Foreskin keratinocyte (primary cell): ENCODE measurements at places on chromosomes 13 and 19. TPM values are rescaled to one million over a fixed set of nuclear protein-coding genes. Genes with fewer than 3 reads are reported as not detected.
A peak's percentile ranks its signal among the peaks of the same experiment; 100 is the strongest.

Gene PCDH17
- total RNA-seq: not detected in 2 replicates

GRCh38 chr19:46824890-46825730 lies 25.5 kb downstream of the AP2S1 start:
- DNase-seq: no peak

GRCh38 chr13:25798998-25799397 lies 252.8 kb downstream of the SHISA2 start:
- no peak for DNase-seq

DNA sequence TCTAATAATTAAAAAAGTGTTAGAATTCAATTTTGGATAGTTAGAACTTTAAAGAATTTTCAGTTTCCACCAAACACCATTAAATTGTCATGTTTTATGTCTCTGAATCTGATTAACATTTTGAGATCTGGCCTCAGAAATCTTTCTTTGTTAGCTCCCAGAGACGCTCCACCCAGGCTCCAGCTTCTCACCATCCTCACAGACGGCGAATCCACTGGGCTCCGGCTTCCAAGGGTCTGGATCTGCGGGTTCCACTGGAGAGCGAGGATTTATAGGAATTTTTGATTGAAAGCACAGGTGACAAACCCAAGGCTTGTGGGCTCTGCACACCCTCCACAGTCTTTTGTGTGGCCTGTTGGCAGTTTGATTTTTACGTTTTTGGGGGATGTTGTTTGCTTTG lies 160.6 kb downstream of the URI1 start:
- DNase-seq: no peak

Gene RDH8
- not detected in 2 replicates for total RNA-seq

Gene GNG8
- total RNA-seq: not detected in 2 replicates

DNA sequence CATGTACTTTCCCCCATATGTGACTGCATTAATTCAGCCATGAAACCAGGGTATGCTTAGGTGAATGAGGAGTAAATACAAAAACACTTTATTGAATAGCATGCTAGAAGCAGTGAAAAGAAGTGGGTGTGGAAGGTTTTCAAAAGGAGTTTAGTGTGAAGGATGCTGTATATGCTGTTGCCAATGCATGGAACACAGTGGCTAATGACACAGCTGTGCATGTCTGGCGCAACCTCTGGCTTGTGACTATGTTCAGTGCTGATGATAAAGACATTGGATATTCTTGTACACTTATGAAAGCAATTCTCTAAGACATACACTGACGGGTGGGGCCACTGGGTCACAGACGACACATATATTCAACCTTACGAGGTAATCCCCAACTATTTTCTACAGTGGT lies 55.2 kb downstream of the SOX21 start:
- peak; percentile 29 for DNase-seq

Gene MADCAM1
- total RNA-seq: 0.07 and 0.10 TPM in 2 replicates

DNA sequence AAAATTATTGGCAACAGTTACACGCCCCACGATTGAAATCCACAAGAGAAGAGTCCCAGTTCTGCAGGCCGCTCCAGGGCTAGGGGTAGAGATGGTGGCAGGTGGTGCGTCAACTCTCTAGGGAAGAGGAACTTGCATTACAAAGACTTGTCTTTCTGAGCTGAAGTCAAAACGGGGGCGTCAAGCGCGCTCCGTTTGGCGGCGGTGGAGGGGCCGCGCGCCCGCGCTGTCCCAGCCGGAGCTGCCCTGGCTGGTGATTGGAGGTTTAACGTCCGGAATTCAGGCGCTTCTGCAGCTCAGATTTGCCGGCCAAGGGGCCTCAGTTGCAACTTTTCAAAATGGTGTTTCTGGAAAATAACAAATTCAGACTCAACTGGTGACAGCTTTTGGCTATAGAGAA lies 38.9 kb downstream of the SOX1 start:
- no peak for DNase-seq

DNA sequence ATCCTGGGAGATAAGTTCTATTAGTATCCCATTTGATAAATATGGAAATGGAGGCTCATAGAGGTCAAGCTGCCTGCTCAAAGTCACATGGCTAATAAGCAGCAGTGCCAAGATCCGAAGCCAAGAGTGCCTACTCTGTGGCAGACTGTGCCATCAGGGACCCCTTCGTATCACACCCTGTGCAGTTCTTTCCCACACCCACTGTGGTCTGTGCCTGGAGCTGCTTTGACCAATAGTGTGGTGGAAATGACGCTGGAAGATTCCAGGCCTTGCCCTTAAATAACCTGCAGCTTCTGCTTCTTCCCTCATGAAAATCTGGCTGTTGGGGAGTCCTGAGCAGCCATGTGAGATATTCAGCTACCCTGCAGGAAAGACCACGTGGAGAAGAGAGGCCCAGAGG lies 10.1 kb downstream of the OPA3 start:
- no peak for DNase-seq

- no peak for DNase-seq
Measured at GRCh38 chr19:51047031-51047335, 12.2 kb upstream of the KLK12 start.

- DNase-seq: no peak
Measured at GRCh38 chr19:28602675-28603298, 610.2 kb downstream of the UQCRFS1 start.

DNA sequence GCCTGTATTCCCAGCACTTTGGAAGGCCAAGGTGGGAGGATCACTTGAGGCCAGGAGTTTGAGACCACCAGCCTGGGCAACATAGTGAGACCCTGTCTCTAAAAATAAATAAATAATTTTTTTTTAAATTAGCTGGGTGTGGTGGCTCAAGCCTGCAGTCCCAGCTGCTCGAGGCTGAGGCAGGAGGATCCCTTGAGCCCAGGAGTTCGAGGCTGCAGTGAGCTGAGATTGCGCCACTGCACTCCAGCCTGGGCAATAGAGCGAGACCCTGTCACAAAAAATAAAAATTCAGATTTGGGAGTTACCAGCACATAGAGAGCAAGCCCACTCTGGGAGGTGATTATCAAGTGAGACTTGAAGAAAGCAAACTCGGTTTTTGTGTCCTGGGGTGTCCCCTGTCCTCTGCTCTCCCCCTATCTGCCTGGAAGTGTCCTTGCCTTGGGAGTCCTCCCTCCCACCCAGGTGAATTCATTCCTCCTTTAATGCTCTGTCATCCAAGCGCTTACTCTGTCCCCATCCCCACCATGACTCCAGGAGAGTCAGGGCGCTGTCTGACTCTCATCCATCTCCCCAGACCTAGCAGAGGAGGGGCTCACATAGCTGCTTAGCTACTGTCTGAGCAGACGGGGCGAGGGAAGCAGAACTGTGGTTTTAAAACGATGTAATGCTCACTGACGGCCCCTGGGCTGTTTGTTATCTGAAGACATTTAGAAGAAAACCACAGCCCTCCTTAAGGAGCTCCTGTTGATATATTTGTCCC lies 146.8 kb downstream of the STK24 start:
- DNase-seq: no peak

GRCh38 chr13:107329991-107330390 lies 762.1 kb upstream of the ARGLU1 start:
- no peak for DNase-seq

Gene GPR12
- total RNA-seq: not detected in 2 replicates

Gene SYCN
- not detected in 2 replicates for total RNA-seq

Gene RNF225
- total RNA-seq: 0.11 and 0.24 TPM in 2 replicates

- peak; percentile 80 for DNase-seq
Measured at GRCh38 chr13:51728972-51729371, 75.0 kb downstream of the DHRS12 start.

Gene FGF22
- not detected in 2 replicates for total RNA-seq

Gene PDX1
- not detected in 2 replicates for total RNA-seq

DNA sequence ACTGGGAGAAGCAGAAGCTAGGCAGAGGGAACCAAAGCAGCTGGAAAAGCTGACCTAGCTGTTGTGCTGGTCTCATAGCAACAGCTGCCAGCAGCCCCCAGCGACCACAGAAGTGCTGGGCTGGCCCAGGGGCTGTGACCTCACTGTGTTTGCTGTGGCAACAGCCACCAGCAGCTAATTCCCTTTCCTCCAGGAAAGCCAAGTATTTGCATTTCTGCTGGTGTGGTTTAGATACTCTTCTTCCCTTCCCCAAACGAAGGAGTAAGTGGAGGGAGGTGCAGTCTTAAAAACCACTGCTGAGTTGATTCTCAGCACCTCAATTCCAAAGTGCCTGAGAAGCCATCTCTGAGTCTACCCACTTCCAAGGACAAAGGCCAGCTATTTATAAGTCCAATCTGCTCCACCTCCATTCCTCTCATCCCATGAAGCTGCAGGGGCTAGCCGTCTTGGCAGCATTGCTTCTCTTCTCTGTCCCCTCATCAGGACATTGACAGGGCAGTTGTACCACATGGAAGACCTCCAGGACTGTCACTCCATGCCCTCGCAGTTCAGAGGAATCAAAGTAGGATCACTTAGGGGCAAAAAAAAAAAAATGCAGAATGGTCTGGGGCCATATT lies 11.5 kb upstream of the CCDC97 start:
- DNase-seq: no peak

Gene FPR2
- total RNA-seq: not detected in 2 replicates

DNA sequence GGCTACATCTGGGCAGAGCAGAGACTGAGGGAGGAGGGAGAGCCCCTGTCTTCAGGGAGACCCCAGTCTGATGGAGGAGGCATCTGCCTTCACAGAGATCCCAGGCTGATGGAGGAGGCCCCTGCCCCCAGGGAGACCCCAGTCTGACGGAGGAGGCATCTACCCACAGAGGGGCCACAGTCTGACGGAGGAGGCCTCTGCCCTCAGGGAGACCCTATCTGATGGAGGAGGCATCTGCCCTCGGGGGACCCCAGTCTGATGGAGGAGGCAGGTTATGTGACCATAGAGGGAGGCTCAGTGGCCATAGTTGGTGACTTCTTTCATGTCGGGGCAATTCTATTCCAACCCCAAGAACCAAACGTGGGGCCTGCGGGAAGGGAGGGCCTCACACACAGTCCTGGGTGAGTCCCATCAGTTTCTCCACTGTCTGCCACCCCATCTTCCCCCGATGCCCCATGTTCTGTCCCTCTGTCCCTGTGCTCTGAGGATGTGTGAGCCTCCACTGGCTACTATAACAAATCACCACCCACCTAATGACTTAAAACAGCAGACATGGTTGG lies 14.3 kb downstream of the MISP start:
- DNase-seq: no peak

- no peak for DNase-seq
Measured at GRCh38 chr19:37692956-37693620, 26.5 kb downstream of the ZNF607 start.

DNA sequence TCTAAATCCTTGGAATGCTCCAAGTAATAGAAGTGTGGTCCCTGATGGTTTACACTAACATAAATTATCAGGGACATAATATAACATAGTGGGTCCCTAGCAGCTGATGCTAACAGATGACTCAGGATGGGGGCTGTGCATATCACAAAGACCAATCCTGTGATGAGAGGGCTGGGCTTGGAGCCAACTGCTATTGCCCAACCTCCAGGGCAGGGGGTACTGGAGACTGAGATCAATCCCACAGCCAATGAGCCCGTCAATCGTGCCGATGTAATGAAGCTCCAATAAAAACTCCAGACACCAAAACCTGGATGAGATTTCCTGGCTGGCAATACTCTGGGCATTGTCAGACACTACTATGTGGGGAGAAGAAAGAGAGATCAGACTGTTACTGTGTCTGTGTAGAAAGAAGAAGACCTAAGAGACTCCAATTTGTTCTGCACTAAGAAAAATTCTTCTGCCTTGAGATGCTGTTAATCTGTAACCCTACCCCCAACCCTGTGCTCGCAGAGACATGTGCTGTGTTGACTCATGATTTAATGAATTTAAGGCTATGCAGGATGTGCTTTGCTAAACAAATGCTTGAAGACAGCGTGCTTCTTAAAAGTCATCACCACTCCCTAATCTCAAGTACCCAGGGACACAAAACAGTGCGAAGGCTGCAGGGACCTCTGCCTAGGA lies 33.4 kb downstream of the ABCC4 start:
- DNase-seq: peak; percentile 61

DNA sequence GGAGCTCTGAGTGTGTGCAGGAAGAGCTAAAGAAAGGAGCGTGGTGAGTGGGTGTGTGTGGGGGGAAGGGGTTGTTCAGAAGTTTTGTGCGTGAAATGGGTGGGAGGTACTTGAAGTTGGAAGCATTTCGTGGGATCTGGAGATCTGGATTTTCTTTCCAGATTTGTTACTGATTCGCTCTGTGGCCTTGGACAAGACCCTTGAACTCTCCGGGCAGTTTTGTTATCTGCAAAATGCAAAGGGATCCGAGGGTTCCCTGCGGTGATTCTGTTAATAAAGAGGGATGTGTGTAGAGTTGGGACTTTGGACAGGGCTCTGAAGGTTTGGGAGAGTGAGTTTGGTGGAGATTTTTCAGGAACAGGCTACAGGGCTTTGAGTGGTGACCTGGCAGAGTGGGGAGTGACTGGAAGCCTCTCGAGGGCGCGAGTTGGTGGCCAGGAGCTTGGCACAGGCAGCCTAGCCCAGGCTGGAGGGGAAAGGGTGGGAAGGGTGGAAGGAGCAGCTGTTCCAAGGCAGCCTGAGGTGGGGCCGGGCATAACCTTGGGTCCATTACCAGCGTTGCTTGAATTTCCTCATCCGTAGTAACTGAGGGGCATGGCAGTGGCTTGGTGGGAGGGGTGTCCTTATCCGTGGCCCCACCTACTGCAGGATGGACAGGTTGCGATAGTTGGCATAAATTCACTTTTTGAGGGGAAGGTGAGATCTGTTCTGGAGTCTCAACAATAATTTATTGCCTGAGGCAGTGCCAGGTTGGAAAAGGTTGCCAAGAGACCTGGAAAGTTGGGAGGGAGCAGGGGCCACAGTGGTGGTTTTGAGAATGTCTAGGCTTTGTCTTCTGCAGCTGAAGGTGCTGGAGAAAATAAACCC lies 2.1 kb downstream of the ACTN4 start:
- no peak for DNase-seq

Gene KLK14
- not detected in 2 replicates for total RNA-seq

GRCh38 chr19:49438261-49438660 lies 3.1 kb downstream of the SLC17A7 start:
- DNase-seq: no peak

- DNase-seq: peak; percentile 68
Measured at GRCh38 chr19:9054765-9055164, 32.1 kb upstream of the OR1M1 start.

DNA sequence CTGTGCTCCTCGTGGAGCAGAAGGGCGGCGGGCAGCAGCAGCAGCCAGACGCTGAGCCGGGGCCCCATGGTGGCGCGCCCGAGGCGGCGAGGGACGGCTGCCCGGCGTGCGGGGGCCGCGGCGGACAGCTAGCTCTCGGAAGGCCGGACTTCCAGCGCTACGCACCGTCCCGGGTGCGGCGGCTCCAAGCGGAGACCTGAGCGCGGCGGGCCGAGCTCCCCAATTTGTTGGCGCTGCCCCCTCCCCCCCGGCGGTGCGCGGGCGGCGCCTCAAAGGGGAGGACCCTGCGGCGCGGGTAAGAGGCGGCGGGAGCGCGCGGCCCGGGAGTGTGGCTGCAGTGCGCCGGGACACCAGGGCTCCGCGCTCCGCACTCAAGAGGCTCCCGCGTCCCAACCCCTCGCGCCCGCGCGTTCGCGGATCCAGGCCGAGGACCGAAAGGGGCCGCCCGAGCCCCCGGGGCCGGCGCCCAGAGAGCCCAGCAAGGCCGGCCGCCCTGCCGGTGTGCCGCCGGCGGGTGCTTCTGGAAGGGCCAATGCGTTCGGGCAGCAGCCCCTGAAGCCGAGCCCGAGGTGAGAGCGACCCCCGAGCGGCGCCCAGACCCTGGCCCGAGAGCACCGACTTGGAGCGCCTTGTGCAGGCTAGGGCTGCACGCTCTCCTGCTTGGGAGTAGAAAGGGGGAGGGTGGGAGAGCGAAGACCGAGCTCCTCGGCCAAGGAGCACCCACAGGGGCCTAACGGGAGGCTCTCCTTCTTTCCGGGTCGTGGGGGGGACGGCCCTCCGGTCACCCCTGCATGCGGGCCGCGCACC lies at the start of the genes COL4A1 and COL4A2:
TSS of gene COL4A1 (minus strand) at position 198 of the 807 bp plus-strand sequence. CDS start at position 68, 130 bp downstream.
TSS of gene COL4A2 (plus strand) at position 325 of the 807 bp plus-strand sequence. CDS start 620 bp downstream, outside the sequence.
- DNase-seq: peak; percentile 54

Gene USHBP1
- total RNA-seq: not detected in 2 replicates

Gene UPF1
- total RNA-seq: 56.7 and 58.1 TPM in 2 replicates

Gene ERCC1
- total RNA-seq: 271 TPM in 2 replicates

- DNase-seq: no peak
Measured at GRCh38 chr19:40802300-40803169, 3.5 kb downstream of the EGLN2 start.
